ENCODE measurements at places on chromosomes 1 and 21.

DNA sequence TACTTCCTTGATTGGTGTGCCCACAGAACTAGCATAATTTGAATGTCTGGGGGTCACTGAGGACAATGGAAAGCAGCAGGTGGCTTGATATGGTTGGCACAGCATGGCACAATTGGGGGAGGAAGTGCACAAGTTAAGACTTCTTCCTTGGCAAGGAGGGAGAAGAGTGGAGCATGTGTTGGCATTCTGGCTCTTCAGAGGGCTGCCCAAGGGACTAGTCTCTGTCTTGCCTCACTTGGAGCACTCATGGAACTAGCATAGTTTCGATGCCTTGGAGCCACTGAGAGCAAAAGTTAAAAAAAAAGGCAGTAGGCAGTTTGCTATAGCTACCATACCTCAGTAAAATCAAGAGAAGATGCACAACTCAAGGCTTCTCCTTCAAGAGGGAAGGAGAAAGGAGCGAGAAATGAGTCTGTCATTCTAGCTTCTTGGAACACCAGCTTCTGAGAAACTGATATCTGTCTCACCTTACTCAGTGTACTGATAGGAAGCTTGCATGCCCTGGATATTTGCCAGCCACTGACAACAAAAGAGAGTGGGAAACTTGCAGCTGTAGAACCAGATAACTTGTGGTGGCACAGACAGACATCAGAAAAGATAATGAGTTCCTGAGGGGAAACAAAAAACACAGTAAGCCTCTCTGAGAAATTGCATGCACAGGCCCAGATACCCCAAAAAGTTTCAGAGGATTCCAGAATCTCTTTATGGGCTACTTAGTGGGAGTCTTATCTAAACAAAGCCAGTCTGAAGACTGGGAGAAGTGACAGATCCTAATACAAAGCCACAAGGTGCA is 207.5 kb upstream of the SAMSN1 start:
- DNase-seq: no peak

DNA sequence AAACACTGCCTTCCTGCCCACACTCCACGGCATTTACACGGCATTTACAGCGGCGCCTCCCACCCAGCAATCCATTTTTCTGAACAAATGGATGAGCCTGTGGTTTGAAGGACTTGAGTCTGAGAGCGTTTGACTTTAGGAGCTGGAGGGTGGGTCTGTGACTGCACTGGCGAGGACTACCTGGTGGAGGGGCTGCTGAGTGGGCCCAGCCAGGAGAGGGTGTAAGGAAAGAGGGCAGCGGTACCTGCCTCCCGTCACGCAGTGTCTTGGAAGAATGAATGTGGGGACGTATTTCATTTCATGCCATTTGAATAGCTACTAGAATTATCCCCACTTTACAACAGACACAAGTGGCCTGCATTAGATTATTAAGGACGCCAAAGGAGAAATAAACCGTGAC is 62.9 kb downstream of the B3GALT5 start:
- DNase-seq: no peak

- no peak for DNase-seq
These were observed 55.3 kb upstream of the ROR1 start for GRCh38 chr1:63718541-63718970.

DNA sequence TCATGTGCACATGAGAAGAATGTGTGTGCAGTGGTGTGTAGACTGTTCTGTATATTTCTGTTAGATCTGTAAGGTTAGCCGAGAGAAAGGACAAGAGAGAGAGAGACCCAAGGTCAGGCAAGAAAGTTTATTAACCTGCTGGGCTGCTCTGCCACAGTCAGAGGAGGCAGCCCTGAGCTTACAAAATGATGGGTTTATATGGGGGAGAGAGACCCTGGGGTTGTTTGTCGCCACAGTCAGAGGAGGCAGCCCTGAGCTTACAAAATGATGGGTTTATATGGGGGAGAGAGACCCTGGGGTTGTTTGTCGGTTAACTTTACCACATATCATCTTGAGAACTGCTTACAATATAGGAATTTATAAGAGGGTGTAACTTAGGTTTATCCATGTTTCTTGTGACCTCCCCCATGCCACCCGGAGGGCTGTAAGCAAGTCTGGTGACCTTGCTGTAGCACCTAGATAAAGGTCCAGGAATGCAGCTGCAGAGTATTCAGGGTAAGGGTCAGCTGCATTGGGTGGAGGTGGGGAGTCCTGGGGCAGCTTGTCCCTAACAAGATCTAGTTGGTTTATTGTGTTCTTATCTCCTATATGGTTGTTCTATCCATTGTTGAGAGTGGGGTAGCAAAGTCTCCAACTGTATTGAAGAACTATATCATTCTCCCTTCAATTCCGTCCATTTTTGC is 9.3 kb upstream of the ZBTB40 start:
- DNase-seq: no peak

GRCh38 chr1:197304638-197305200 is 36.7 kb downstream of the CRB1 start:
- DNase-seq: no peak

- no peak for DNase-seq
These were observed 66.1 kb upstream of the ATP1A1 start for GRCh38 chr1:116306840-116307442.

DNA sequence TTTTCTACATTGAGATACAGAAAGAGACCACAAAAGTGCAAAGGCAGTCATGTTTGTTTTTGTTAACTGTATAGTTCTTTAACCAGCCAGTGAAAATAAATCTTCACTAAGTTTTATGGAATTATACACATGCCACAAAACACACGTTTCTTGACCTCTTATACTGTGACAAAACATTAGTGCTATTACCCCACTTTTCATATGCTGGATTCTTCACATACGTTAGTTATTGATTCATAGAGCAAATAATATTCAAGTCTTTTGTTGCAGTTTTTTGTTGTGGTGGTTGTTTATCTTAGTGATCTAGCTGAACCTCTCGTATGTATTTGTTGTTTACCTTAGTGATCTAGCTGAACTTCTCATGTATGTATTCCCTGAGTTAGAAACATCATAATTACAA is 28.0 kb downstream of the LYPLAL1 start:
- DNase-seq: no peak

- no peak for DNase-seq
These were observed 221.8 kb downstream of the NTNG1 start for GRCh38 chr1:107362468-107363140.

DNA sequence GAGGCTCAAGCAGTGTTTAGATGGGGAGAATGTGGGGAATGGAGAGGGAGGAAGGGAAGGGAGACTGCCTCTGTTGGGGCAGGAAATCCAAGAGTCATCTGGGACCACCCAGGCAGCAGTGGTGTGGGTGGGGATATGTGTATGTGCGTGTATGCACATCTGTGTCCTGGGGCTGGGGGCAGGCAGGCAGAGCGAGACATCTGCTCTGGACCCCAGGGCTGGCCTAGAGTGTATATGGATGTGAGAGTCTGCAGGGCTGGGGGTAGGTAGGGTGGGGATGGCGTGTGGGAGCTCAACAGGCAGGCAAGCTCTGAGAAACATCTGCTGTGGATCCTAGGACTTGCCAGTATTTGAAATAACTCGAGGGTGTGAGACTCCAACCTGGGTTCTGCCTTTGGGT is 3.5 kb downstream of the PTCH2 start:
- no peak for DNase-seq

Measured in CD4-positive, alpha-beta T cell (primary cell).